Stimulated activated CD4-positive, alpha-beta T cell treated with anti-CD3 and anti-CD28 coated beads, TNF-alpha, amount 100 ng/mL, for 24 hours (primary cell): ENCODE measurements at places on chromosomes 16 and 17.

DNA sequence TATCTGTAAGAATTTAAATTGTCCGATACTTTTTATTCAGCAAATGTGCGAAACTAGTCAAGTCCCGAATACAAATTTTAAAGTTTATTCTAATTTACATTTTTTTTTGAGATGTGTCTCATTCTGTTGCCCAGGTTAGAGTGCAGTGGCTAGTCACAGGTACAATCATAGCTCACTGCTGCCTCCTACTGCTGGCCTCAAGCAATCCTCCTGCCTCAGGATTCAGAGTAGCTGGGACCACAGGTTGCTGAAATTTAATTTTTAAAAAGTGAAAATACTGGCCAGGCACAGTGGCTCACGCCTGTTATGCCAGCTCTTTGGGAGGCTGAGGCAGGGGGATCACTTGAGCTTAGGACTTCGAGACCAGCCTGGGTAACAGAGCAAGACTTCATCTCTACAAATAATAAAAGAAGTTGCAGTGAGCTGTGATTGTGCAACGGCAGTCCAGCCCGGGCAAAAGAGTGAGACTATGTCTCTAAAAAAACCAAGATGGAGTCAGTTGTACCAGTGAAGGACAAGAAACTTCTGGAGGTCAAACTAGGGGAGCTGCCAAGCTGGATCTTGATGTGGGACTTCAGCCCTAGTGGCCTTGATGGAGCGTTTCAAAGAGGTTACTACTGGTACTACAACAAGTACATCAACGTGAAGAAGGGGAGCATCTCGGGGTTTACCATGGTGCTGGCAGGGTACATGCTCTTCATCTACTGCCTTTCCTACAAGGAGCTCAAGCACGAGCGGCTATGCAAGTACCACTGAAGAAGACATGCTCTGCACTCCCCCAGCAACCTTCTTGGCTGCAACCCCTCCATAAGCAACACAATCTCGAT lies 5.6 kb downstream of the POLG2 start:
- peak; percentile 33 for DNase-seq

GRCh38 chr17:9886141-9886930 lies 18.7 kb downstream of the RCVRN start:
- no peak for DNase-seq

DNA sequence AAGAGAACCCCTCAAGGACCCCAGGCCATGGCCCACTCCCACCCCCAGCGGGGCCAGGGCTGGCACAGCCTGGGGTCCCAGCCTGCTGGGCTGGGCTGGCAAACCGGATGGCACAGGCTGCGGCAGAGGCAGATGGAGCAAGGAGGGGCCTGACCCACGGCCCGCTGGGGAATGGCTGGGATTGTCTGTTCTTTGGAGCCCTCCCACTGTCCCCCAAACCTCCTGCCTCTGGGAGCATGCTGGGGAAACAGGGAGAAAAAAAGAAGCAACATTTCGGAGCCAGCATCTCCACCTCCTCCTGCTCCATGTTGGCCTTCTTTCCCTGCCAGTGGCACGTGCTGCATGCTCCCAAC lies 37.1 kb upstream of the LHX1 start:
- DNase-seq, result no peak

- DNase-seq, result no peak
These were observed 10.1 kb downstream of the LITAF start for GRCh38 chr16:11576427-11577289.

GRCh38 chr16:15880434-15881308 lies 7.7 kb downstream of the CEP20 start:
- no peak for DNase-seq

DNA sequence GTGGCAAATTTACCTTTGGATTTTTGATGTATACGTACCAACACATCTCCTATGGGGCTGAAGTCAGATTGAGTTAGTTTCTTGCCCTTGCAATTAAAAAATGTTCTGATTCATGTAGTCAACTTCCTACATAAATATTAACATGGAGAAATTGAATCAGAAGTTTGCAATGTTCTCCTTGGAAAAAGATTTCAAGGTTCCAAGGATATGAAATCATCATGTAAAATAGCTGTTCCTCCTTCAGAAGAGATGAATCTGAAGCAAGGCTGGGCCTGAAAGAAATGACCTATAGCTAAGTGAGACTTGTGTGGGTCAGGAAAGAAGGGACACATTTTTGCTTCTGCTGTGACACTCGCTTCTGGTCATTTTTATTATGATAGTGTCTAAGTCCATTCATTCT lies 131.7 kb downstream of the RGS9 start:
- DNase-seq, result no peak

DNA sequence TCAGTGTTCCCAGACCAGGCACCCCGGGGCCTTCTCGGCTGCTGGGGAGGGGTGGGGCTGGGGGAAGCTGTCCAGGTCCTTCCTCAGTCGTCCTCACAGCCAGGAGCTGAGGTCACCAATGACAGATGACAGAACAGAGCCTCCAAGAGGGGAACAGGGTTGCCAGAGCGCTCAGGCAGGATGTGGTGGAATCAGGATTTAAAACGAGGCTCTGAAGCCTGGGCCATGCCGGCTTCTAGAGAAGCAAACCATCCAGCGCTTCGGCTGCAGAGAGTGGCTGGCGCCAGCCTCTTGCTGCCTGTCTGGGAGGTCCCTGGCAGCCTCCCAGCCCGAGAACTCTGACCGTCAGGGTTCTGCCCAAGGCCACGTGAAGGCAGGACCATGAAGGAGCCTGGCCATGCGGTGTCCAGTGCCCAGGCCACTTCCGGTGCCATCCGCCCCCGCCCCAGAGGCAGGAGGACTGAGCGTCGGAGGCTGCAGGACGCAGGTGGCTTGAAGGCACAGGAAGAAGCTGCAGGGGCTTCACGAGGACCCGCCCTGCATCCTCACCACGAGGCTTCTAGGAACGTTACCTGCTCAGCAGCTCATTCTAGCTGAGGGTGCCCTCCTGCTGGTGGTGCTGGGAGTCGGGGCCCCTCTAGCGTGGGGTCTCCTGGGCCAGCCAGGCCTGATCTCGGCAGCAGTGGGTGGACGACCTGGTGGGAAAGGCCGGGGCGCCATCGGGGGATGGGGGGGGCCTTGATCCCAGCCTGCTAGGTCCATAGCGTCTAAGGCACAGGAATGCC lies 78.5 kb downstream of the KLHDC4 start:
- no peak for DNase-seq

DNA sequence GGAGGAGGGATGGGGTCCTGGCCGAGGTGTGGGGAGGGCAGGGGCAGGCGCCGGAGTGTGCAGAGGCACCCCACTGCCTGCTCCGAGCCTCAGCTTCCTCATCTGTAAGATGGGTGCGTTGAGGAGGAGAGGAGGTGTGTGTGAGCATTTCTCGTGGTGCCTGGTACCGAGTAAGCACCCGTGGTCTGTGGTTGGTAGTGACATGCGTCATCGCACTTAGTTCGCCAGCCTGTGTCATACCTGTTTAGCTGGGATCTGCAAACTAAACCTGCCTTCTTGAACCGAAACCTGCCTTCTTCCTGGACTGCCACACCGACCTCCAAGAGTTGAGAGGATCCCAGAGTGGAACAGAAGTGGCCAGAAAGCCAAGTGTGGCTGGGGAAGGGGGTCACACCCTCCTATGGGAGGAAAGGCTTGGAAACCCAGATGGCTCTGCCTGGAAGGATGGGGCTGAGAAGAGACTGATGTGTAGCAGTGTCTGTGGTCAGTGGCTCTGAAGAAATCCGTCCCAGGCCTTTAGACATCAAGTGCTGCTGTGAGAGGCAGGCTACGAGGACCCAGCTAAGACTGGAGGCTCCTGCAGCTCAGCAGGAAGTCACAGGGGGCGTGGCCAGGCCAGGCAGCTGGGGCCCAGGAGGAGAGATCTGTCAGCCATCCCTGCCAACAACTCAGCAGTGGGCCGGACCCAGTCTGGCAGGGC lies 162.6 kb upstream of the PLCG2 start:
- peak; percentile 57 for DNase-seq

DNA sequence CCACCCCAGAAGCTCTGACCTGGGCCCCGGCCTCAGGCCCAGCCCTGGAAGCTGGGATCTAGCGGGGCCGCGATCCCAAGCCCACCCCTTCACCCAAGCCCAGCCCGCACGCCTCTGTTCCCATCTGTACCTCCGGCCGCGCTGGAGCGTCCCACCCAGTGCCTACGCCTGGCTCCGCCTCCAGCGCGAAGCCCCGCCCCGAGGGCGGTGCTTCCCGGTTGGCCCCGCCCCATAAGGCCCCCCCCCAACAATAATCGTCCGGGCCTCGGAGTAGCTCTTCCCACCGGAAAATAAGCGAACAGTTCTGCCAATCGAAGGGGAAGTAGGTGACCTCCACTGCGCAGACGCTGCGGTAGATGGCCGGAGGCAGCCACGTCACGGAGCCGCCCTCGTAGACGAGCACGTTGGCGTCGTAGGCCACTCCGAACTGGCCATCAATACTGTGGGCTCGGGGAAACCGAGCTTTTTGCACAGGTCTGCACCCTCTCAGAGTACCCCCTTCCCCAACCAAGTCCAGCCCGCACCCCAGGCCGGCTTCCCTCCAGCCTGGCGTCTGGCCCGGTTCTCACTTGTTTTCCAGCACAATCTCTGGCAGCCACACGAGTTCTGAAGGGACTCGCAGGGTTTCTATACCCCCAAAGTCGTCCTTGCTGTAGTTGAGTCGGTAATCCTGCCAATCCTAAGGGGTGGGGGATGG lies 1.1 kb downstream of the CHRNE start:
- no peak for DNase-seq

DNA sequence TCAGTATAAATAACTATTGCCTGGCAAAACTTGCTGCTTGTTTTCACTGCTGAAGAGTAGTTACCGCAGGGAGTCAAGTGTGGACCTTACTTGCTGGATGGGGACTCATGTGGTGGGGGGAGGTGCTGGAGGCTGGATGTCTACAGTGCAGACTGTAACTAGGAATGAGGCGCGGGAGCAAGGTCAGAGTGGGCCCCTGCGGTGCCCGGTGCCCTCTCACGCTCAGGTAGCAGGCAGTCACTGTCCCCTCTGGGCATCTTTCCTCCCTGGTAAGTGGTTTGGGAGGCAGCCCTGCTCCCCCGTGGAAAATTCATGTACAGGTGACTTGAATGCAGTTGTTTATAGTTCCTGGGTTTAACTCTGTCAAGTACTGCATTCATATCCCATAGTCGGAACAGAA lies 4.6 kb downstream of the EMC8 start:
- no peak for DNase-seq

GRCh38 chr16:69590590-69590989 lies 24.8 kb downstream of the NFAT5 start:
- DNase-seq, result no peak

DNA sequence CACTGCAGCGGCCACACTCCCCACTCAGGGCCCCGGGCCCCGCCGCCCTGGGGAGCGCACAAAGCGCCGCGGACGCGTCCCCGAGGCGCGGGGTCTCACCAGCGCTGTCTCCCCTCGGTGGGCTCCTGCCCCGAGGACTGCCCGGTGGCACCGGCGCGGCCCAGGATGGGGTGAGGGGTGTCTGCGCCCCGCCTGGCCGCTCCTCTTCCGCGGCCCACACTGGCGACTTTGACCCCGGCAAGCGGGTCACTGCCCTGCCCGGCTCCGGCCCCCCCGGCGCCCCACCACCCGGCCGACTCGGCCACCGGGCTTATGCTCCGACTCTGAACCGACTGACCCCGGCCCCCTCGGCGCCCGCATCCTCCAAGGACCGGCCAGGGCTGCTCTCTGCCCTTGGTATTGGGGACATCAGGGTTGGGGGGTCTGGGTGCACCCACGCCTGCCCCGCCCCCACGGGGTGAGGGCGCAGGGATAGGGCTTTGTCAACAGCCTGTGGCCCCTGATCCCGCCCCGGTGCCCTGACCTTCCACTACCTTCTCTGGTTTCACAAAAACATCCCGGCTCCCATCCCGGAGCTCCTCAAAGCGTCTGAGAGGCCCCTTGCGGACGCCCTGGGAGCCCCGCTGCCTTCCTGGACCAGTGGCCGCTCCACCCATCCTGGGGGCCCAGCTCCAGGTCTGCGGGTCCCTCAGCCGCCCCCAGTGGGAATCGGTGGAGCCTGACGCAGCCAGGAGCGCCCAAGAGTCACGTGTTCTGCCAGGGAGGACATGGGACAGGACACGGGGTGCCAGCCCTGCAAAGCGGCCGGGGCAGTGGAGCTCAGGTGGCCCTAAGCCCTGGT lies 829 bp downstream of the GCGR start:
- DNase-seq, result no peak

GRCh38 chr17:58755269-58755576 lies 431 bp upstream of the PPM1E start:
- no peak for DNase-seq

- DNase-seq, result no peak
These were observed 9.2 kb downstream of the TBC1D16 start for GRCh38 chr17:80026359-80027042.

GRCh38 chr17:31859487-31860008 lies 504 bp upstream of the COPRS start:
- DNase-seq, result no peak

- no peak for DNase-seq
These were observed 40.0 kb downstream of the SEC14L1 start for GRCh38 chr17:77180503-77181357.
